ENCODE measurements at places on chromosomes 3 and 15. TPM values are rescaled to one million over a fixed set of nuclear protein-coding genes. Genes with fewer than 3 reads are reported as not detected.
A peak's percentile ranks its signal among the peaks of the same experiment; 100 is the strongest.

Gene WDR49
- polyA plus RNA-seq: not detected

Gene MUSTN1
- 1.1 TPM for polyA plus RNA-seq

Gene MORC1
- polyA plus RNA-seq: not detected

Gene CTXND1
- not detected for polyA plus RNA-seq

Gene LARP6
- polyA plus RNA-seq: 56.1 TPM

Gene TMOD2
- 0.32 TPM for polyA plus RNA-seq

Gene C3orf85
- not detected for polyA plus RNA-seq

- no peak overlapping the region for H3K4me3 ChIP-seq
- peaks cover 4% of the 10 kb centered on the region for H3K4me1 ChIP-seq
- H3K27me3 ChIP-seq: no peaks in the 10 kb centered on the region
- peak; percentile 58 for DNase-seq
- peak overlapping the region; percentile 71 for H3K27ac ChIP-seq
Measured at GRCh38 chr15:22933641-22934061, 46.5 kb downstream of the CYFIP1 start.

DNA sequence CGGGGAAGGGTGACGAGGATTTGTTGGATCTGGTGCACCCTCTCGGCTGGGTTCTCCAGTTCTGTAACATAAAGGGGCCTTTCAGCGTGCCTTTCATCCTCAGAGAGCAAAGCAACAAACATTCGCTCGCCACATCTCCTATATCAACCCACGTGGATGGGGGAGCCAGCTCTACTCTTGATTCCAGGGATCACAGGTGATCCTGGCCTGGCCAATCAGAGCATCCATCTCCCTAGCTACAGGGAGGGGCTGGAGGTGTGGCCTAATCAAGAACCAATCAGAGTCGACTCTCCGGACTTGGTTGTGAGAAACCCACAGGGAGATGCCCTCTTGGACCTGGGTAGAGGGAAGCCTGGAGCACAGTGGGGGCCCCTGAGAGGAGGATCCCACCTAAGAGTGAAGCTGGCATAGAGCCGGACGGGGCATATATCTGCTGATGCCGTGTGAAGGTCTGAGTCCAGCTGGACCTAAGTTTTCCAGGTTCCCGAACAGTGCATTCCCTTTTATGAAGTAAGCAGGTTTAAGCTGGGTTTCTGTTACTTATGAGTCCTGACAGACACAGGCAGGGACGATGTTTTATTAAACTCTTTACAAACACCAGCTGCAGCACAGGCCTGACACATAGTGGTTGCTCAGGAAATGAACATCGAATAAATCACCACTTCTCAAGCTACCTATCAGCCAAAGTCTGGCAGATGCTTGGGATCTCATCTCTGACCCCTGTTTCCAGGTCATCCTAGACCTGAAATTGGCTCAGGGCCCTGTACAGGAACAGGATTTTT is 50.7 kb upstream of the RAD18 start:
- H3K36me3 ChIP-seq: no peaks in the 10 kb centered on the region
- no peak for DNase-seq
- no peak overlapping the region for H3K27ac ChIP-seq
- no peaks in the 10 kb centered on the region for H3K4me1 ChIP-seq

DNA sequence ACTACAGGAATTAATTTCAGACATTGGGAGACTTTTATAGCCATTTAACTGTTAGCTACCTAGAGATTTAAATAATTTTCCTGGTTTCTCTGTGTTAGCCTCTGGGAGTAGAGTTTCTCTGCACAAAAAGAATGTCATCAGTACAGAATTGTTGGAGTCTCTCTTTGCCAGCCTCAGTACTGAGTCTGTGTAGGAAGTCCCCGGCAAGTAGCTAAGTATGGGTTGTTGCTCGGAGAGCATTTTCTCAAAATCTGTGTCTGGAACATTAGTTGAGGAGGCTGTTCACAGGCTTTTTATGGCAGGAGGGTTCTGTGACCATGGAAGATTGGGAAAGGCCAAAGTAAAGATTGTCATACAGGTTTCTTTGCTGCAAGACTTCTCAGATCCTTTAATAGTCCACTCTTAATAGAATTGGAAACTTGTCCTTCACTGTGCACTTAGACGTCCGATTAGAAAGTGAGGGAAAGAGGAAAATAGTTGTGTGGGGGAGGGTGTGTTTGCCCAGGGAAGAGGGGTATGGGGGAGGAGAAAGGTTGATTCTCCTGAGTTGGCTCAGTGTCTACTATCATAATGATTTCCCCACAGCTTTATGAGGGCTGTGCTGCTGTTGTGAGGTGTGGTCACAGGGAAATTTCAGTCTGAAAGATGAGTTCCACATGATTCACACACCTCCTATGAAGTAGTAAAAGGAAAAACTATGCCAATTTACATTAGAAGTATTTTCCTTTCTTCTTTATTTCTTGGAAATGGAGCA is 207.1 kb downstream of the PTPRG start:
- H3K27me3 ChIP-seq: no peaks in the 10 kb centered on the region
- H3K4me3 ChIP-seq: no peak overlapping the region
- no peak overlapping the region for H3K27ac ChIP-seq
- no peak for DNase-seq

DNA sequence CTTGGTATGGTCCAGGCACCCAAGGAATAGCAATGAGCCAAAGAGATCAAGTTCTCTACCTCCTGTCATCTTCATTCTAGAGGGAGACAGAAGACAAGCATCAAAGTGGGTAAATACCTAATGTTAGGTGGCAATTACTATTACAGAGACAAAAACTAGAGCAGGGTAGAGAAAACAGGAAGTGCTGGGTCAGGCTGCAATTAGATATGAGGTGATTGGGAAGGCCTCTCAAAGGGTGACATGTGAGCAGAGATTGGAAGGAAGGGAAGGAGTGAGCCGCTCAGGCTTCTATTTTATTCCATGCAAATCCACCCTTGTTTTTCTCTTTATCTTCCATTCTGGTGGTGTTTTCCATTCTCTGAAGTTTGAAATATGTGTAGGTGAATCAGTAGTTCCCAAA is 37.4 kb downstream of the EBLN2 start:
- H3K4me3 ChIP-seq: no peak overlapping the region
- H3K4me1 ChIP-seq: peaks cover 5% of the 10 kb centered on the region
- no peak for DNase-seq
- H3K36me3 ChIP-seq: no peaks in the 10 kb centered on the region
- no peaks in the 10 kb centered on the region for H3K27me3 ChIP-seq

DNA sequence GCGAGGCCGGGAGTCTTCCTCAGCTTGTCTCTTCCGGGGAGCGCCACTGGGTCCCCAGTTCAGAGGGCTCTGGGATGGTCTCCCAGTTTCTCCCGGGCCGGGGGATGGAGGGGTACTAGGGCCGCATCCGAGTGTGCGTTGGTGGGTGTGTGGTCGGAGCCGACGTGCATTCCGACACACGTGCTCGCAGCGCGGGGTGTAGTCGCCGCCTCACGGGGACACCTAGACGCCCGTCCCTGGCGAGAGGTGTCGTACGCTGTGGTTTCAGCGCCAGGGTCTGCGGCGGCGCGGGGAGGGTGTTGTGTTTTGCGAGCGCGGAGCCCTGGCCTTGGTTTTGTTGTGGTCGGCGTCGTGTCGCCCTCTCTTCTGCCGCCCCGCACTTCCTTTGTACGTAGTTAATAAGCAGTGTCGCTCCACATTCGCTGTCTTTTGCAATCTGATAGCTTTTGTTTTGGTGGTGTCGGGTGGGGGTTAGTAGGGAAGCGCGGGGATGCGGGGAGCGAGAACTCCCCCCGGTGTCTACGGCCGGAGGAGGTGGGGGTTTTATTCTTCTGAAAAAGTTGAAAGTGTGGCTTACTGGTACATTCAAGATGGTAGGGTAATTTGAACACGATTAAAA is 2.2 kb downstream of the IGF1R start:
- H3K27me3 ChIP-seq: peaks cover 9% of the 10 kb centered on the region
- no peak overlapping the region for H3K27ac ChIP-seq
- H3K36me3 ChIP-seq: no peaks in the 10 kb centered on the region
- peaks cover 31% of the 10 kb centered on the region for H3K4me1 ChIP-seq
- DNase-seq: peak; percentile 58

DNA sequence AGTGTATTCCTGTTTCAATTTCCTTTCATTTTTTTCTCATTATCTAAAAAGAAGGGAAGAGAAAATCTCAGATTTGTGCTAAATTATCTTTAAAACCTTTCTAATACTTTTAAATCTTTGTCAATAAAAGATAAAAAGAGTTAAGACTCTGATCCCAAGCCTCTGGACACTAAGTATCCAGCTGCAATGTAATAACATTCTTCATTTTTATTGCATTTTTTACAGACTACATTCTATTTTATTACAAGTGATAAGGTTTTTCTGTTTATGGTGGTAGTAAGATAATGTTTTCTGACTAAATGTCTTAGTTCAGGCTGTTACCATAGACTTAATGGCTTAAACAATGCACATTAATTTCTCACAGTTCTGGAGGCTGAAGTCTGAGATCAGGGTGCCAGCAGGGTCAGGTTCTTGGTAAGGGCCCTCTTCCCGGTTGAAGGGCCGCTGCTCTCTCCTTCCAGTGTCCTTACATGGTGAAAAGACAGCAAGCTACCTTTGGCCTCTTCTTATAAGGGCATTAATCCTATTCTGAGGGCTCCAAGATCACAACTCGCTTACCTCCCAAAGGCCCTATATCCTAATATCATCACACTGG is 19.7 kb downstream of the KCNAB1 start:
- H3K4me3 ChIP-seq: no peak overlapping the region
- no peaks in the 10 kb centered on the region for H3K4me1 ChIP-seq
- DNase-seq: no peak
- no peak overlapping the region for H3K27ac ChIP-seq

DNA sequence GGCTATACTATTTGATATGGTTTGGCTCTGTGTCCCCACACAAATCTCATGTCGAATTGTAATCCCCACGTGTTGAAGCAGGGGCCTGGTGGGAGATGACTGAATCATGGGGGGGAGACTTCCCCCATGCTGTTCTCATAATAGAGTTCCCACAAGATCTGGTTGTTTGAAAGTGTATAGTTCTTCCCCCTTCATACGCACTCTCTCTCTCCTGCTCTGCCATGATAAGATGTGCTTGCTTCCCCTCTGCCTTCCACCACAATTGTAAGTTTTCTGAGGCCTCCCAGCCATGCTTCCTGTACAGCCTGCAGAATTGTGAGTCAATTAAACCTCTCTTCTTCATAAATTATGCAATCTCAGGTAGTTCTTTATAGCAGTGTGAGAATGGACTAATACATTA is 290.1 kb upstream of the CHRM5 start:
- H3K27me3 ChIP-seq: peaks cover under 1% of the 10 kb centered on the region
- no peak for DNase-seq
- H3K4me1 ChIP-seq: no peaks in the 10 kb centered on the region
- H3K27ac ChIP-seq: no peak overlapping the region
- no peak overlapping the region for H3K4me3 ChIP-seq
- no peaks in the 10 kb centered on the region for H3K36me3 ChIP-seq

DNA sequence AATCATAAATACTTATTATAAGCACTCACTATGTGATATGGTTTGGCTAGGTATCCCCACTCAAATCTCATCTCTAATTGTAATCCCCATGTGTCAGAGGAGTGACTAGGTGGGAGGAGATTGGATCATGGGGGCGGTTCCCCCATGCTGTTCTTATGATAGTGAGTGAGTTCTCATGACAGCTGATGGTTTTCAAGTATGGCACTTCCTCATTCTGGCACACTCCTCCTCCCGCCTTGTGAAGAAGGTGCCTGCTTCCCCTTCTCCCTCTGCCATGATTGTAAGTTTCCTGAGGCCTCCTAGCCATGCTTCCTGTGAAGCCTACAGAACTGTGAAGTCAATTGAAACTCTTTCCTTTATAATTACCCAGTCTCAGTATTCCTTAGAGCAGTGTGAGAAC is 53.3 kb upstream of the CHMP2B start:
- no peak overlapping the region for H3K4me3 ChIP-seq
- H3K36me3 ChIP-seq: no peaks in the 10 kb centered on the region
- DNase-seq: no peak

DNA sequence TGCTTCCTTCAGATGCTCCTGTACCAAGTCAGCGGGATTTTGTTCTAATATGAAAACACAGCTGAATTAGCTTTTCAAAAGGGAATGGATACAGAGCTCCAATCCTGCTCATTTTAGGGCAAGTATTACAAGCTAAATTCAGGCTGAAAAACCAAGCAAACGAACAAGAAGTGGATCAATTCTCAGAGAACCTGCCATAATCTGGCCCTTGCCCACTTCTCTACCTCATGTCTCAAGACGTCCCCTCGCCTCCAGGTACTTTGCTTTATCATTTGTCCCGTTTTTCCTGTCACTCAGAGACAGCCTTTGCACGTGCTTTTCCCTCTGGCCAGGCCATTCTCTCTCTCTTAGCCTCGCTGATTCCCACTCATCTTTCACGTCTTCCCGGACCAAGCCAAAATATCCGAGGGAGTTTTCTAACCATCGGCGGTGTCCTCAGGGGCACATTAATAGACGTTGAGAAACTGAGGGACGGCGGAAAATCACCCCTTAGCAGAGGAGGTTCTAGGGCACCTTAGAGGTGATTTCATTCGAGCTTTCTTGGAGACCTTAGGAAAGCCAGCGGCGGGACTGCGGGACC is 654 bp downstream of the SUSD5 start:
- no peak overlapping the region for H3K27ac ChIP-seq
- H3K27me3 ChIP-seq: peaks cover 10% of the 10 kb centered on the region
- H3K4me1 ChIP-seq: peaks cover 13% of the 10 kb centered on the region
- no peaks in the 10 kb centered on the region for H3K36me3 ChIP-seq
- H3K4me3 ChIP-seq: peak overlapping the region; percentile 54

DNA sequence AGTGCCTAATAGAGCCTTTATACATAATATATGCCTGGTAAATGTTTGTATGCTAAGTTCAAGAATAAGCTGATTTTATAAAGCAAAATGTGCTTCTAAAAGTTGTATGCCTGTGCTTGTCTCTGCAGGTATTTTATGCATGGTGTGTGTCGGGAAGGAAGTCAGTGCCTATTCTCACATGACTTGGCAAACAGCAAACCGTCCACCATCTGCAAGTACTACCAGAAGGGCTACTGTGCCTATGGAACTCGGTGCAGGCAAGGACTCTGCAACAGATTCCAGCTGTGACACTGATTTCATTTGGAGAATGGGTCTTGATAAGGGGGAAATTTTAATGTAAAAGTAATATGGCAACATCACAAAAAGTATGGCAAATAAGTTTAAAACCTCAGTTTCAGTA is 11.9 kb downstream of the MKRN2 start:
- no peak overlapping the region for H3K4me3 ChIP-seq
- no peak for DNase-seq
- no peaks in the 10 kb centered on the region for H3K27me3 ChIP-seq
- no peaks in the 10 kb centered on the region for H3K4me1 ChIP-seq
- H3K36me3 ChIP-seq: peaks cover 21% of the 10 kb centered on the region
- H3K27ac ChIP-seq: no peak overlapping the region

- H3K36me3 ChIP-seq: no peaks in the 10 kb centered on the region
- H3K27me3 ChIP-seq: no peaks in the 10 kb centered on the region
- H3K27ac ChIP-seq: no peak overlapping the region
- H3K4me3 ChIP-seq: no peak overlapping the region
- H3K4me1 ChIP-seq: peaks cover 20% of the 10 kb centered on the region
Measured at GRCh38 chr3:112379020-112379690, 46.2 kb downstream of the CD200 start.

GRCh38 chr3:157692468-157692867 is 189.3 kb upstream of the VEPH1 start:
- no peaks in the 10 kb centered on the region for H3K36me3 ChIP-seq
- no peak overlapping the region for H3K4me3 ChIP-seq
- no peak for DNase-seq
- no peaks in the 10 kb centered on the region for H3K4me1 ChIP-seq
- H3K27ac ChIP-seq: no peak overlapping the region
- no peaks in the 10 kb centered on the region for H3K27me3 ChIP-seq

Data from endothelial cell of umbilical vein (primary cell).